T-cell (primary cell): ENCODE measurements at places on chromosomes 1 and 21.
A peak's percentile ranks its signal among the peaks of the same experiment; 100 is the strongest.

DNA sequence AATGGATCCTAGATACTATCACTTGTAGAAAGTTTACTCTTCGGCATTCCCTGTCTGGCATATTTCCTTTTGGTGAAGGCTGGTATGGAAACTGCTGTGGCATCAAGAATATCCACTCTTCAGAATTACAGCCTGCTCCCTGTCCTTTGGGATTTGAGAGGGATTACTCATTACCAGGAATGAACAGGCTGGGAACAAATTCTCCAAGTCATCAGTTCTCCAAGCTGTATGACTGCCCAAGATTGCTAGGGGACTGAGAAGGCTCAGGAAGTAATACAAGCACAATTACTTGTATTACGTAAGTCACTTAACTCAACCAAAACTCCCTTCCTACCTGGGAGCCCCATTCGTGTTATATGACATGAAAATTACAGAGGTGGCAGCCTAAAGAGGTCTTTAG is 49.6 kb downstream of the CD58 start:
- no peaks in the 10 kb centered on the region for H3K27me3 ChIP-seq
- no peak overlapping the region for H3K27ac ChIP-seq
- peaks cover 9% of the 10 kb centered on the region for H3K4me1 ChIP-seq
- DNase-seq: no peak
- no peak overlapping the region for H3K4me3 ChIP-seq
- peaks cover 8% of the 10 kb centered on the region for H3K36me3 ChIP-seq

- H3K36me3 ChIP-seq: peaks cover 20% of the 10 kb centered on the region
- no peaks in the 10 kb centered on the region for H3K27me3 ChIP-seq
- no peak overlapping the region for H3K27ac ChIP-seq
Measured at GRCh38 chr1:8364528-8365442, 46.9 kb downstream of the SLC45A1 start.

GRCh38 chr1:66933887-66934700 is 9.3 kb downstream of the MIER1 start:
- no peak for DNase-seq
- H3K27me3 ChIP-seq: no peaks in the 10 kb centered on the region
- H3K4me3 ChIP-seq: peak overlapping the region; percentile 32
- peak overlapping the region; percentile 57 for H3K27ac ChIP-seq
- H3K4me1 ChIP-seq: peaks cover 48% of the 10 kb centered on the region
- H3K36me3 ChIP-seq: no peaks in the 10 kb centered on the region

DNA sequence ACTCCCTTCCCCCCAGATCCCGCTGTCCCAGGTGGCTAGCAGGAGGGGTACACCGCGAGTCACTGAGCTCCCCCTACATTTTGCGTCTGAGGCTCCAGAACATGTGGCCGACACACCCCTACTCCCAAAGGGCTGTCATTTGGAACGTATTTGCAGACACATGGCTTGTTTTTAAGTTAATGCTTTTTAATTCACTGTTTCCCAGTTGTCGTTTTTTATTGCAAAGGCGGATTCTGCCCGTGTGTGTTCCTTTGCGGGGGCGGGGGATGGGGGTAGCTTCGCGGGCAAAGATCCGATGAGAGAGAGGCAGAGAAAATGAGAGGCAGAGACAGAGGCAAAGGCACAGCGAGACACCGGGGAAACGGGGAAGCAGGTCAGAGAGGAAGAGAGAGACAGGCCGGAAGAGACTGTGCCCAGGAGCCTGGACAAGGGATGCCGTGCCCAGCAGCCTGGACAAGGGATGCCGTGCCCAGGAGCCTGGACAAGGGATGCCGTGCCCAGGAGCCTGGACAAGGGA is 270.2 kb downstream of the FOXD2 start:
- no peak for DNase-seq
- H3K4me1 ChIP-seq: peaks cover 25% of the 10 kb centered on the region
- H3K4me3 ChIP-seq: no peak overlapping the region
- no peaks in the 10 kb centered on the region for H3K36me3 ChIP-seq
- H3K27ac ChIP-seq: no peak overlapping the region

DNA sequence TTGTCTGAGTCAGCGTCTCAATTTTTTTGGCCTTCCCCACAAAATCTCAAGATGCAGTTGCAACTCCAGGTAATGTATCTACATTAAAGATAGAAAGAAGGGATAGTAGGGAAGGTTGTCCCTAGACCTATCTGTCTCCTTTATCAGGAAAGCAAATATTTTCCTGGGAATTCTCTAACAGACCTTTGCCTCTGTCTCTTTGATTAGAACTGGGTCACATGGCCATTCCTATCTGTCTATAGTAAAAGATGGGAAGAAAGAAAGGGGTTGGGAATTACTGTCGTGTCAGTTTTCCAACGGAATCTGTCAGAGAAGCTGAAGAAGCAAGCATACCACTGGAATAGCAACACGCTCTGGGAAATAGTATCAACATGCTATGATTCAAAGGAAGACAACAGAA is 48.7 kb downstream of the ZNF326 start:
- H3K27me3 ChIP-seq: no peaks in the 10 kb centered on the region
- H3K4me3 ChIP-seq: no peak overlapping the region
- no peak for DNase-seq
- H3K36me3 ChIP-seq: no peaks in the 10 kb centered on the region

DNA sequence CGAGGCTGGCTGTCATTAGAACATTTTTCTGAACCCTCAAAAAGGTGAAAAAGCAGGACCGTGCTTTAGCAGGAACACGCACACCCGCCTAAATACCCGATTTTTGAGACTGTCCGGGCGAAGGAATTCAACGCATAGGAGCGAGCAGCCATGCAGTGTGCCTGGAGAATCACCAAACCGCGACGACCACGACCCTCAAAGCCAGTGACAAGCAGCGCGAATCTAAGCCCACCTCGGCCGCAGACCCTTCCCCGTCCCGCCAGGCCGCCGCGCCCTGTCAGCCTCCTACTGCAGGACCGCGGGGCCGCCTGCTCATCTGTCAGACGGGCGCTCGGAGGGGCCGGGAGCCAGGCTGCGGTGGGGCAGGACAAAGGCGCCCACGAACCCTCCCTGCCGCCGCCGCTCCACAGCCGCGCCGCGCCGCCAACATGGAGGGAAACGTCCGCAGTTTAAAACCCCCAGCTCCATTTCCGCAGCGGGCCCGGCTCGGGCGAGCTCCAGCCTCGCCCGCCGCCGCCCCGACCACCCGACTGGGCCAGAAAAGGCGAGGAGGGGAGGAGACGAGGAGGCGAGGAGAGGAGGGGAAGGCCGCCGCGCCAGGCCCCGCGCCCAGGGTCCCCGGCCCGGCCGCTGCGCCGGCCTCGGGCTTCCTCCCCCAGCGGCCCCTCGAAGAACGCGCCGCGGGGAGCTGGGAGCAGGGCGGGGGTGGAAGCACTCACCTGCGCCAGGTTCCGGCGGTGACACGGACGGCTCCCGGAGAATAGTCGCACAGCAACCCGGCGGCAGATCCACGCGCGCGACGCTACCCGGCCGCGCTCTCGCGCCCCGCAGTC is at the start of gene LBR:
LBR (minus strand) TSS at position 804 of the 833 bp plus-strand sequence. CDS start 3,963 bp downstream, outside the sequence.
- H3K36me3 ChIP-seq: peaks cover 7% of the 10 kb centered on the region
- H3K27me3 ChIP-seq: no peaks in the 10 kb centered on the region

DNA sequence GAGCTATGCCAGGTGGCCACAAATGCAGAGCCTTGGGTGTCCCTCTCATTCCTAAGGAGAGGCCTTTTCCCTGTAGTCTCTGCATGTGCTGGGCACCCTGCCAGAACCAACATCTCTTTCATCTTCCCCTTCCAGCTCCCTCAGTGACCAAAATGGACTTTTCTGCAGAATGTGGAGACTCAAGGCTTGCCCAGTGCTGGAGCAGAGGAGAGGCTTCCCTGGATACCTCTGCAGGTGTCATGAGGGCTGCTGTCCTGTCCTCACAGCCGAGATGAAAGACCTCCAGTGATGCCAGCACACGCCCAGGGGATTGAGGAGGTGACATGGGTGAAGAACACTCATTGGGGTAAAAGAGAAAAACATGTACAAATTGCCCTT is 347.0 kb upstream of the AJAP1 start:
- no peak overlapping the region for H3K4me3 ChIP-seq
- no peak for DNase-seq
- no peak overlapping the region for H3K27ac ChIP-seq
- H3K36me3 ChIP-seq: no peaks in the 10 kb centered on the region
- peaks cover 29% of the 10 kb centered on the region for H3K27me3 ChIP-seq

DNA sequence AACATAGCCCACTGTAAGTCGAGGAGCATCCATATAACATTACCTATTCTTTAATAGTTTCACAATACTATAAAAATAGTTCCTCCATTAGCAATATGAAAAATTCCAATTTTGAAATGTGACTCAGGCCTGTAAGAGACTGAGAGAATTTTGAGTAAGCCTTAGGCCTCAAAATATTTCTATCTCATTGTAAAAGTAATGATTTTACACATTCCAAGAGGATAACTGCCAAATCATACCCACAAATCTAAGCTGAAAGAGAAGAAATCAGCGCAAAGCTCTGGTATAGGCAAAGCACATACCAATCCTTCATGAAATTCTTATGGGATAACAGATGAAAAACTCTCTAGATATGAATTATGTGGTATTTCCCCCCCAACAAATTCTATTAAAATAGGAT is 144.1 kb downstream of the CDC42BPA start:
- no peaks in the 10 kb centered on the region for H3K4me1 ChIP-seq
- H3K36me3 ChIP-seq: no peaks in the 10 kb centered on the region
- DNase-seq: no peak
- no peaks in the 10 kb centered on the region for H3K27me3 ChIP-seq

DNA sequence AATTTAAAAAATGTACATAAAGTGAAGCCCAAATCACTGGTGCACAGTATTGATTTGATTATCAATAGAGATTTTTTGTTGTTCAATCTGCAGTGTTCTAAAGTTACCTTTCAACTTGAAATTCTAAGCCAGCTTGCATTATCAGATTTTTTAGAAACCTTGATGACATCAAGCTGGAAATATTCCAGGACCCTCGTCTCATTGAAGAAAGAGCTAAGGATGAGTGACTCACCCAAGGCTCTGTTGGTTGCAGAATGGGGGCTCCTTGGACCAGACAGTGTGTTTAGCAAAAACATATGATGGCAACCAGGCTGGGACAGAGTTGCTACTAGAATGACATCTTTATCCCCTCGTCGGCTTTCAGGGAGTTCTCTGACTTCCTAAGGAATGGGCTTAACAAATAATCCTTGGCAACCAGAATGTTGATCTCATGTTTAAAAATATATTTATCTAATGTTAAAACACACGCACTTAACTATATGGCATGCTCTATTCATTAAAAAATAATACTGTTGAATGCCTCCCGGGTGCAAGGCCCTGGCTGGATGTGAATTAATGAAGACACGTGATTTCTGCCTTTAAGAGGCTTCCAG is 79.7 kb downstream of the RUNX3 start:
- no peak overlapping the region for H3K4me3 ChIP-seq
- H3K36me3 ChIP-seq: no peaks in the 10 kb centered on the region
- no peaks in the 10 kb centered on the region for H3K27me3 ChIP-seq

- no peaks in the 10 kb centered on the region for H3K4me1 ChIP-seq
- H3K27me3 ChIP-seq: no peaks in the 10 kb centered on the region
- no peak overlapping the region for H3K27ac ChIP-seq
- H3K4me3 ChIP-seq: no peak overlapping the region
Measured at GRCh38 chr1:240765732-240766363, 153.9 kb upstream of the GREM2 start.

DNA sequence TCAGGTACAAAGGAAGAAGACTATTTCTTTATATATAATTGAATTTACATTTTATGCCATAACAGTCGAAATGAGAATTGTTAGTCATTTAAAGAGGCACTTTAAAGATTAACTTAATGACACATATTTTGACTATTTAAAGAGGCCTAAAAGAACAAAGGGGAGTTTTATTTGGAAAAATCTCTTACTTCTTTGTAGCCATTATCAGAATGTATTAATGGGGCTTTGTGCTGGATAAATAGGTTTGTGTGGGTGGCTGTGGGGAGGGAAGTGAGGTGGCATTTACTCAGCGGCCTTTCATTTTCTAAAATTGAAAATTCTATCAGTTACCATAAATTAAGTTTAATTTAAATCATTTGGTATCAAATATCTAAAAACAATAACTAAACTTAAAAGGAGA is 462.2 kb upstream of the CXADR start:
- no peaks in the 10 kb centered on the region for H3K4me1 ChIP-seq
- no peak overlapping the region for H3K27ac ChIP-seq
- DNase-seq: no peak
- no peaks in the 10 kb centered on the region for H3K36me3 ChIP-seq
- H3K4me3 ChIP-seq: no peak overlapping the region
- H3K27me3 ChIP-seq: no peaks in the 10 kb centered on the region

GRCh38 chr1:212664409-212665199 is 35.0 kb downstream of the BATF3 start:
- H3K27ac ChIP-seq: no peak overlapping the region
- no peak for DNase-seq
- no peak overlapping the region for H3K4me3 ChIP-seq
- H3K36me3 ChIP-seq: no peaks in the 10 kb centered on the region

DNA sequence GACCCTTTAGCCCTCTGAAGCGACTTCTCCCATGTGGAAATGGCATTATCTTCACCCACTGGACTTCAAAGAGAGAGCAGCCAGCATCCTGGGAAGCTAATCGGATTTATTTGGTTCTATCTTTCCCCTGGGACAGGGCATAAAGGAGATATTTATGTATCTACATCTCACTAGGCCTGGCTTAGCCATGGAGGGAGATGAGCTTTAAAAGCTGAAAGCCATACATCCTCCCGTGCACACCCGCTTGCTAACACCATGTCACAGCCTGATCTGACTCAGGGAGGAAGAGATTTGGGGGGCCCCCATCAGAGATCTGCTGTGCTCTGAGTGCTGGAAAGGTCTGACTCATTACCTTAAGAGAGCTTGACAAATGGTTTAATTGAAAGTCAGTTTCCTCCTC is 155.9 kb downstream of the PLXNA2 start:
- no peak for DNase-seq
- H3K36me3 ChIP-seq: no peaks in the 10 kb centered on the region
- no peak overlapping the region for H3K4me3 ChIP-seq
- H3K4me1 ChIP-seq: no peaks in the 10 kb centered on the region

GRCh38 chr1:17149771-17150170 is 30.5 kb upstream of the PADI2 start:
- H3K4me1 ChIP-seq: no peaks in the 10 kb centered on the region
- H3K36me3 ChIP-seq: no peaks in the 10 kb centered on the region
- H3K27ac ChIP-seq: no peak overlapping the region
- H3K4me3 ChIP-seq: no peak overlapping the region
